Kidney (tissue), 22 donors: ENCODE measurements at places on chromosomes 12 and 14. TPM values are rescaled to one million over a fixed set of nuclear protein-coding genes. Genes with fewer than 3 reads are reported as not detected.

GRCh38 chr12:21912318-21912717 lies 28.9 kb downstream of the ABCC9 start:
- no peaks in the 10 kb centered on the region for H3K36me3 ChIP-seq
- H3K4me1 ChIP-seq = no peaks in the 10 kb centered on the region
- no peak overlapping the region for H3K27ac ChIP-seq
- no peaks in the 10 kb centered on the region for H3K27me3 ChIP-seq
- no peak overlapping the region for H3K4me3 ChIP-seq
- DNase-seq = no peak

GRCh38 chr14:64082837-64083236 lies 211.3 kb downstream of the ESR2 start:
- no peaks in the 10 kb centered on the region for H3K27me3 ChIP-seq
- no peak overlapping the region for H3K27ac ChIP-seq
- no peak for DNase-seq
- no peaks in the 10 kb centered on the region for H3K4me1 ChIP-seq

GRCh38 chr14:33850826-33851225 lies 100.0 kb downstream of the EGLN3 start:
- no peaks in the 10 kb centered on the region for H3K4me1 ChIP-seq
- no peak overlapping the region for H3K27ac ChIP-seq
- no peak overlapping the region for H3K4me3 ChIP-seq
- H3K27me3 ChIP-seq = no peaks in the 10 kb centered on the region

GRCh38 chr12:65022421-65022820 lies 98.7 kb downstream of the WIF1 start:
- DNase-seq = peak; percentile 37
- no peak overlapping the region for H3K4me3 ChIP-seq
- no peaks in the 10 kb centered on the region for H3K36me3 ChIP-seq
- H3K27ac ChIP-seq = no peak overlapping the region
- H3K27me3 ChIP-seq = no peaks in the 10 kb centered on the region

- H3K4me1 ChIP-seq = no peaks in the 10 kb centered on the region
- no peak overlapping the region for H3K27ac ChIP-seq
- H3K36me3 ChIP-seq = no peaks in the 10 kb centered on the region
- DNase-seq = no peak
- H3K4me3 ChIP-seq = no peak overlapping the region
- H3K27me3 ChIP-seq = no peaks in the 10 kb centered on the region
Measured at GRCh38 chr14:32601069-32601468, 272.0 kb downstream of the AKAP6 start.

- H3K4me1 ChIP-seq = no peaks in the 10 kb centered on the region
- H3K27me3 ChIP-seq = no peaks in the 10 kb centered on the region
- H3K27ac ChIP-seq = no peak overlapping the region
- no peaks in the 10 kb centered on the region for H3K36me3 ChIP-seq
- no peak overlapping the region for H3K4me3 ChIP-seq
- no peak for DNase-seq
Measured at GRCh38 chr14:89755816-89756215, 198.7 kb downstream of the EFCAB11 start.

GRCh38 chr12:62684570-62685295 lies 218.1 kb downstream of the MON2 start:
- H3K27me3 ChIP-seq = no peaks in the 10 kb centered on the region
- no peak for DNase-seq

GRCh38 chr14:31441273-31442111 lies 15.8 kb downstream of the DTD2 start:
- H3K4me1 ChIP-seq = no peaks in the 10 kb centered on the region
- no peaks in the 10 kb centered on the region for H3K27me3 ChIP-seq
- no peaks in the 10 kb centered on the region for H3K36me3 ChIP-seq
- H3K4me3 ChIP-seq = no peak overlapping the region
- no peak for DNase-seq
- no peak overlapping the region for H3K27ac ChIP-seq

DNA sequence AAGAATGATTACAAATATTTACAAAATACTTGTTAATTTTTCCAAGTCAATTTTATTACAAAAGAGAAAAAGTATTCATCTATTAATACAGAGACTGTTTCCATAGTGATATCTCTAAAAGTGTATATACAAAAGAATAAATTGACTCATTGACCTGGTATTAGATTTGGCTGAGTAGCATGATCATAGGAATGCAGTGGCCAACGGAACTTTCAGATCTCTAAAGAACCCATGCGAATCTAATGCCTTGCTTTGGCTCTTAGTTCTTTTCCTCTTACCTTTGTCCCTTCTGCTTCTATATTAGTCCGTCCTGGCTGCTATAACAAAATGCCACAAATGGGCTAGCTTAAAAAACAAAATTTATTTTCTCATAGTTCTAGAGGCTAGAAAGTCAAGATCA lies 717.8 kb downstream of the TMTC2 start:
- no peak for DNase-seq
- no peak overlapping the region for H3K27ac ChIP-seq
- H3K36me3 ChIP-seq = no peaks in the 10 kb centered on the region
- H3K27me3 ChIP-seq = no peaks in the 10 kb centered on the region
- no peaks in the 10 kb centered on the region for H3K4me1 ChIP-seq

DNA sequence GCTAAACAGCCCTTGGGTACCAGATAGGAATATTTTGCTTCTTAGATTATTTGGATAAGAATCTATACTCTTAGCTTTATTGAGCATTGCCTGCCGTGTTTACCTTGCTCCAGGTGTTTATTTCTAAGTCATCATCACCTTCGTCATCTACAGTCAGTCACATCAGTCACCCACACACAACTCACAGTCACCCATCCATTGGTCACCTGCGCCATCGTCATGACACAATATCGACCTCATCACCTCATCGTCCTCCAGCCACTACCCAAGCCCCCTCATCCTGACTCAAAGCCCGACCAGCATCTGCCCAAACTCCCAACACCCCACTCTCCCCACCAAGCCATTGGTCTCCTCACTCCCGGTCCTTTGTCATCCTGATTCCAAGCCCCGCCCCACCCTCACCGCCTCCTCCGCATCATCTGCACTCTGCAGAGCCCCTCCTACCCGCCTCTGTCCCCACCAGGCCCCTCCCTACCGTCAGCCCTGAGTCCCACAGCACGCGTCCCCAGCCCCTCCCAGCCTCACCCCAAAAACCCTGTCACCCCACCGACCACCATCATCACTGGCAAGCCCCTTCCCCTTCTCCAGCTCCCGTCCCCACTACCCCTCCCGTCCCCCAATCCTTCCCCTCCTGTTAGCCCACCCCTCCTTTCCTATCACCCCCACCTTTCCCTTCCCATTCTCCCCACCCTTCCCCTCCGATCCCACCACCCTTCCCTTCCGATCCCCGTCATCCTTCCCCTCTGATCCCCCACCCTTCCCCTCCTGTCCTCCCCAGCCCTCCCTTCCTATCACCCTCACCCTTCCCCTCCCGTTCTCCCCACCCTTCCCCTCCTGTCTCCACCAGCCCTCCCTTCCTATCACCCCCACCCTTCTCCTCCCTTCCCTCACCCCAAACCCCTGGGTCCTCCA lies 9.8 kb downstream of the DLK1 start:
- H3K4me1 ChIP-seq = no peaks in the 10 kb centered on the region
- no peaks in the 10 kb centered on the region for H3K27me3 ChIP-seq
- H3K27ac ChIP-seq = no peak overlapping the region

DNA sequence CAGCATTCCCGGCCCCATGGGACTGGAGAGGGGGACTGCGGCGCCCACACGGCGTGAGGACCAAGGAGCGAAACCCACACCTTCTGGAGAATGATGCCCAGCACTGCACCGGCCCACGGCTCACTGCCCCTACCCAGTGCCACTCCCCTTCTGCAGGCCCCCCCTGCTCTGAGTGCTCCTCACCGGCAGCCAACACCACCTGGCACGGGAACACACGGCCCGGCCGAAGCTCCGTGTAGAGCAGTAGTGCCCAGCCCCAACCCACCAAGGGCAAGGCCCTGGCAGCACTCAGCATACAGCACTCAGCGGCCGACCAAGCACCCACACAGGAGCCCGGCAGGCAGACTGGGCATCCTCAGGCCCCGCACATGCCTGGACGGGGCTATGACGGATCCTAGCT lies 13.4 kb downstream of the BTBD6 start:
- no peak for DNase-seq
- no peak overlapping the region for H3K27ac ChIP-seq
- no peaks in the 10 kb centered on the region for H3K4me1 ChIP-seq
- no peaks in the 10 kb centered on the region for H3K36me3 ChIP-seq
- no peaks in the 10 kb centered on the region for H3K27me3 ChIP-seq

DNA sequence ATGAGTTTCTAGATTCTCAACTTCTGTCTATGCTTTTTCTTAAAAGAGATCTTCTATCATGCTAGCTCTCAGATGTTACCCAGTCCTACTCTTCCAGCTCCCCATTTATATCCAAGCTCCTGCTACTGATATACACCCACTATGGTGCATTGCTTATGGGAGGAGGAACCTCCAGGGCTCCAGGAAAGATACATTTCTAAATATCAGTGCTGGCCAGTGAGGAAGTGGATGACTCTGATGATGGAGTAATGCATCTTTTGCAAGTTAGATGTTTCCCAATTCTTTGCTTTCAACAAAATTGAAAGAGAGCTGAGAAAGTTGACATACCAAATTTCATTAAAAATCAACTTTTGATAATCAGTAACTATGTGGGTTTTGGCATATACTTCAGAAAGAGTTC lies 105.7 kb upstream of the RESF1 start:
- no peak for DNase-seq
- peak overlapping the region; percentile 45 for H3K27ac ChIP-seq
- H3K36me3 ChIP-seq = no peaks in the 10 kb centered on the region
- H3K4me1 ChIP-seq = no peaks in the 10 kb centered on the region
- H3K27me3 ChIP-seq = no peaks in the 10 kb centered on the region

- no peaks in the 10 kb centered on the region for H3K36me3 ChIP-seq
- no peak for DNase-seq
- H3K27me3 ChIP-seq = no peaks in the 10 kb centered on the region
- no peak overlapping the region for H3K4me3 ChIP-seq
Measured at GRCh38 chr12:116650585-116651087, 87.2 kb downstream of the SPRING1 start.

GRCh38 chr14:97224016-97224415 lies 426.8 kb downstream of the VRK1 start:
- no peaks in the 10 kb centered on the region for H3K36me3 ChIP-seq
- H3K4me1 ChIP-seq = no peaks in the 10 kb centered on the region
- no peak for DNase-seq
- no peak overlapping the region for H3K27ac ChIP-seq
- H3K27me3 ChIP-seq = peaks cover 6% of the 10 kb centered on the region

- peaks cover 2% of the 10 kb centered on the region for H3K4me1 ChIP-seq
- no peaks in the 10 kb centered on the region for H3K27me3 ChIP-seq
- H3K27ac ChIP-seq = no peak overlapping the region
- no peak for DNase-seq
- H3K4me3 ChIP-seq = no peak overlapping the region
- no peaks in the 10 kb centered on the region for H3K36me3 ChIP-seq
Measured at GRCh38 chr12:802242-803120, 50.1 kb downstream of the WNK1 start.

DNA sequence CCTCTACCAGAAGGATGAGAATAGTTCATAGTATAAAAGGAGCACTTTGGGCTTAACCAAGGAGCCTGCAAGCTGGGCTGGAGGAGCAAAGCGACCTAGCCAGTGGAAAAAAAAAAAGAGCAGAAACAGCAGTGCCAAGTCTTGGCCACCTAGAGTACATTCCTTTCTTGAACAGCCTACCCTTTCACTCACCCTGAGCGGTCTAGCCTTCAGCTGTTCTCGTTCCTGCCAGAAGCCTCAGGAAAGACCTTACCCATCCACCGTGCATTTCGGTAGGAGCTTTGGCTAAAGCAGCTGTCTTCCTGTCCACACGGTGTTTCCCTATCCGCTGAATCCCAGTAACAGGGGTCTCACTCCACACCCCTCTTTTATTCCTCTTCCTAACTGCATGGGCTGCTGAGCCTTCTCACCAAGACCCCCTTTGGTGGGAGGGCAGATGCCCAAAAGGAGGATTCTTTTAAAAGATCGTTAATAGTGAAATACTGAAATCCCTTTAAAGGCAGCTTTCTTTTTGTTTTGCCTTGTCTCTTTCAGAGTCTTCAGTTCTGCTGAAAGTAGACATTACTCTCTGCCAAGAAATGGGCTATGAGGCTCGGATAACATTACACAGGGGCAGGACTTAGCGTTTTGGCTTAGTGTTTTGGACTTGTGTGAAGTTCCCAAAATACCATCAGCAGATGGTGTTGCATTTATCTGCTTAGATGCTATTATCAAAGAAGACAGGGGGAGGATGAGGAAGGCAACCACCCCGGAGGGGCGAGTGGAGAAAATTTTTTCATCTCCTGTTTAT lies 88.5 kb upstream of the METAP2 start:
- H3K36me3 ChIP-seq = no peaks in the 10 kb centered on the region
- peak overlapping the region; percentile 43 for H3K4me3 ChIP-seq
- H3K4me1 ChIP-seq = no peaks in the 10 kb centered on the region
- H3K27ac ChIP-seq = no peak overlapping the region

- H3K4me1 ChIP-seq = peaks cover 15% of the 10 kb centered on the region
- H3K36me3 ChIP-seq = no peaks in the 10 kb centered on the region
- H3K4me3 ChIP-seq = no peak overlapping the region
- peak; percentile 89 for DNase-seq
- H3K27me3 ChIP-seq = no peaks in the 10 kb centered on the region
Measured at GRCh38 chr14:90455100-90455571, 58.3 kb downstream of the CALM1 start.

- peaks cover 2% of the 10 kb centered on the region for H3K4me1 ChIP-seq
- H3K27me3 ChIP-seq = no peaks in the 10 kb centered on the region
- no peaks in the 10 kb centered on the region for H3K36me3 ChIP-seq
- no peak overlapping the region for H3K27ac ChIP-seq
Measured at GRCh38 chr14:93137864-93138263, 22.1 kb upstream of the ITPK1 start.

- no peak overlapping the region for H3K27ac ChIP-seq
- H3K4me3 ChIP-seq = no peak overlapping the region
Measured at GRCh38 chr12:58819345-58819744, 101.0 kb downstream of the LRIG3 start.

- H3K27me3 ChIP-seq = no peaks in the 10 kb centered on the region
- no peak overlapping the region for H3K4me3 ChIP-seq
- H3K36me3 ChIP-seq = no peaks in the 10 kb centered on the region
- H3K27ac ChIP-seq = no peak overlapping the region
- no peak for DNase-seq
- no peaks in the 10 kb centered on the region for H3K4me1 ChIP-seq
Measured at GRCh38 chr12:42730291-42730690, 140.7 kb upstream of the PRICKLE1 start.

- DNase-seq = no peak
- no peaks in the 10 kb centered on the region for H3K4me1 ChIP-seq
- no peak overlapping the region for H3K27ac ChIP-seq
- H3K36me3 ChIP-seq = no peaks in the 10 kb centered on the region
- H3K4me3 ChIP-seq = no peak overlapping the region
- H3K27me3 ChIP-seq = no peaks in the 10 kb centered on the region
Measured at GRCh38 chr12:100566887-100567637, 6.4 kb upstream of the GAS2L3 start.

GRCh38 chr12:111249018-111249370 lies 119.9 kb downstream of the PHETA1 start:
- H3K4me1 ChIP-seq = no peaks in the 10 kb centered on the region
- H3K27me3 ChIP-seq = no peaks in the 10 kb centered on the region
- no peak overlapping the region for H3K4me3 ChIP-seq
- no peak overlapping the region for H3K27ac ChIP-seq
- no peak for DNase-seq

PLBD2 gene
- total RNA-seq = 37.9 TPM

BMAL2 gene
- total RNA-seq = 12.8 TPM

DNAL1 gene
- total RNA-seq = 32.3 TPM

G2E3 gene
- 20.5 TPM for total RNA-seq

KITLG gene
- total RNA-seq = 125 TPM

MYF5 gene
- total RNA-seq = not detected

GRIP1 gene
- total RNA-seq = 18.4 TPM

SIRT4 gene
- 1.5 TPM for total RNA-seq

EP400 gene
- 44.7 TPM for total RNA-seq

TMCC3 gene
- total RNA-seq = 14.7 TPM

SMIM41 gene
- 0.31 TPM for total RNA-seq

B4GALNT1 gene
- 2.0 TPM for total RNA-seq

RFX4 gene
- not detected for total RNA-seq
